ENCODE measurements at places on chromosomes 11 and 22. TPM values are rescaled to one million over a fixed set of nuclear protein-coding genes. Genes with fewer than 3 reads are reported as not detected.

DNA sequence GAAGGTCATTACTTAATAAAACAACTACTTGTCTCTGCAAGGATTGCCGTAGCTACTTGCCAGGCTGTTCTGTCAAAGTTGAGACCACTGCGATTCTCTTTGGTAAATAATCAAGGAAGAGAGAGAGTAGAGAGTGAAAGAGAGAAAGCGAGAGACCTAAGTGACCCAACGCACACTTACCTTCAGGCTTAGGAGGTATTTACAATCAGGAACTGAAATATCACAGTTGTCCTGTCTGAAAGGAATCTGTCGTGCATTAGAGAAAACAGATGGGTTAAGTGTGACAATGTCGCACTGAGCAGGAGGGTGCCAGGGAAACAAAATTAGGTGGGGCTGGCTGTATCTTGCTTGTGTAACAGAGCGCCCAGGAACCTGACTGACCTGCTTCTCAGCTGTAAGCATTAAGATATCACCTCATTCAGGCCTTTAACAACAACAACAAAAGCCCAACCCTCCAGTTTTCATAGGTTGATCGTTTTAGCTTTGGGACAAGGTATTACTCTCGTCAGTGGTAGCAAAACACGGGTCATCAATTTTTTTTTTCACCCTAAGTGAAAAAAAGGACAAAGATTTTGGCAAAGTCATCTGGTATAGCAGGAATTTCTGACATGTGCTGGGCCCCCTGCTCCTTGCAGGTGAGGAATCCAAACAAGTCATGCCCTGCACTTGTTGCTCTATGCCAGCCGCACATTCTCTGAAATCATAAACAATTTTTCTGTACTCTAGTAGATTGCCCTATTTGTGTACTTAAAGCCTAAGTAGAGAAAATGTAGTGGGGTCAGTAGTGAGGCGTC is at the start of gene MUC15:
Gene MUC15 (minus strand): TSS at position 403 of the 794 bp plus-strand sequence. CDS start 5,169 bp downstream, outside the sequence.
- DNase-seq = no peak

DNA sequence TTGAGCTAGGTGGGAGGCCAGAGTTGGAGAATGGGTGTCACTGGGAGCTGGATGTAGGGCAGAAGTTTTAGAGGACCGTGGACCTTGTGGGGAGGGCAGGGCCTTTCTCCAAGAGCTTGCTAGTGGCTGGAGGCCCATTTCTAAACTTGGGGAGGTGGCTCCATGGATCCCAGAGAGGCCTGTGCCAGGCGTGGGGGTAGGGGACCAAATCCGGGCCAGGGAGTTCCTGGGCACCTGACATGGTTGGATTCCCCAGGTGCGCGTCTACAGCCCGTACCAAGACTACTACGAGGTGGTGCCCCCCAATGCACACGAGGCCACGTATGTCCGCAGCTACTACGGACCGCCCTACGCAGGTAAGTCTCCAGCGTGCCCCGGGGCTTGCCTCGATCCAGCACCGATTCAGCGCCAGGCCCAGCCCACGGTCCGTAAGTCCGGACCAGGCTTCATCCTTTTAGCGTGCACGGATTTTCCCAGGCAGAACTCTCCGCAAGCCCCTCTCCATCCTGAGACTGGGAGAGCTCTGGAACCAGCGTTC is 14.2 kb downstream of the PLEKHB1 start:
- no peak for DNase-seq

The LARGE2 gene
- not detected for total RNA-seq

- DNase-seq = no peak
Observed at GRCh38 chr11:96318850-96319249, 24.1 kb downstream of the MAML2 start.

DNA sequence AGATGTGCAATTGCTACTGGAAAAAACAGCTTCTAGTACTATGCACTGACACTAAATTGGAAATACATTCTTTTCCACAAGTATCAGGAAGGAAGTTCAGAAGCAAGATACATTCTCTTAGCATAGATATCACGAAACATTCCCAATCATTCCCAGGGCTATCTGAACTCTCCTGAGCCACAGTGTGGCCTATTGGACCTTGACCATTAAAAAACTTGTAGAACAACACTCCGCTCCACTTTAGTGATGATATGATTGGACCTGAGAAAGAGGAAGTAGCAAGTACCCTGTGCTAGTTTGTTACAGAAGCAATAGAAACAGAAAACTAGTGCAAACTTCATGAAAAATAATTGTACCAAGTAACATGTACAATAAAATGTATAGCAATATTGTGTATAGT is 11.4 kb upstream of the OR5AK2 start:
- no peak for DNase-seq
